Effector memory CD4-positive, alpha-beta T cell (primary cell): ENCODE measurements at places on chromosomes 13 and 19.

DNA sequence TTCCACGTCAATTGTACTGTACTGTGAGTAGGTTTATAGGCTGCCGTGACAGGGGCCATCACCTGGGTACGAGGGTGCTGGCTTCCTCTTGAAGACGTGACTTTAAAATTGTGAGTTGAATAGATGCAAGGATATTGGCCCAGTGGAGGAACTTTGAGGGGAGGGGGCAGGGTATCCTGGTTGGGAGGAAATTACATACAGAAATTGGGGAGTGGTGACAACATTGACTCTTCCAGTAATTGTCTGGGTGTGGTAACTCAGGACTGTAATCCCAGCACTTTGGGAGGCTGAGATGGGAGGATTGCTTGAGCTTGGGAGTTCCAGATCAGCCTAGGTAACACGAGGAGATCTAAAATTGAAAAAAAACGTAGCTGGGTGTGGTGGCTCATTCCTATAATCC, 30.4 kb downstream of the DPRX start:
- no peak for DNase-seq

DNA sequence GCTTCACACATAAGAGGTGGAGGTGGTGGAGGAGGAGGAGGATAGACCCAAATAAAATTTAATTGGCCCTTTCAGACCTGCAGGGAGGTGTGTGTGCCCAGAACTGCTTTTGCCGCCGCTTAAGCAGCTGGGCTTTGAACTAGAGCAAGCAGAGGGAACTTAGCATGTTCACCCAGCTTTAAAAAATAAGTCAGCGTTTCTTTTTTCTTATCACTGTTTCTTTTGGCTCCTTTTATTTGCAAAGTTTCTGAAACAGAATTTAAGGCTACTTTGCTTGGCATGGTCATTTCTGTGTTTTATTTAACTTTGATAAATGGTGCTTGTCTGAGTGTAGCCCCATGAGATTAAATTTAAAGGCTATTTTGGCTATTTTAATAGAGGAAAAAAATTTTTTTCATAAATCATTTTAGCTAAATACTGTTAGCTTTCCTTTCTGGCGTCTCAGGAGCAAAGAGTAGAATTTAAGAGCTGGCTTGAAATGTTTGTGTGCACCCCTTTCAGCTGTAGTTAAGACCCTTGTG, 43.3 kb upstream of the RNF113B start:
- DNase-seq: no peak

- no peak for DNase-seq
Measured at GRCh38 chr19:55986487-55986886, at the start of gene NLRP5. NLRP5 (plus strand) TSS chr19:55986775.

DNA sequence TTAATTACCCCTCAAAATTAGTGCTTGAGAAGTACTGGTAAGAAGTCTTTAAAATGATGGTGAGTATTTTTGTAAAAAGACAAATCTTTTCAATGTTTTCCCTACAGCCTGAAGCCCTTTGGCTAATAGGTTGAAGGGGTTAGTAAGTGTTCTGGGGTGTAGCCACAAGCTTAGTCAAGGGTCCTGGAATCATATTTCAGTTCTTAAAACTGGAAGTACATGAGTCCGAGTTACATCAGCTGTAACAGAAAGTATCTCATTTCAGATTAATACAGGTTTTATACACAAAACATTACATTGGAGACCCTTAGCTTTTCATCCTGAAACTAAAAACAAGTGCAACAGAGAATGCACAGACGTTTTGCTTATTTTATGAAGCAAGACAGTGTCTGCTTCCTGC, 52.7 kb upstream of the TEX29 start:
- no peak for DNase-seq

DNA sequence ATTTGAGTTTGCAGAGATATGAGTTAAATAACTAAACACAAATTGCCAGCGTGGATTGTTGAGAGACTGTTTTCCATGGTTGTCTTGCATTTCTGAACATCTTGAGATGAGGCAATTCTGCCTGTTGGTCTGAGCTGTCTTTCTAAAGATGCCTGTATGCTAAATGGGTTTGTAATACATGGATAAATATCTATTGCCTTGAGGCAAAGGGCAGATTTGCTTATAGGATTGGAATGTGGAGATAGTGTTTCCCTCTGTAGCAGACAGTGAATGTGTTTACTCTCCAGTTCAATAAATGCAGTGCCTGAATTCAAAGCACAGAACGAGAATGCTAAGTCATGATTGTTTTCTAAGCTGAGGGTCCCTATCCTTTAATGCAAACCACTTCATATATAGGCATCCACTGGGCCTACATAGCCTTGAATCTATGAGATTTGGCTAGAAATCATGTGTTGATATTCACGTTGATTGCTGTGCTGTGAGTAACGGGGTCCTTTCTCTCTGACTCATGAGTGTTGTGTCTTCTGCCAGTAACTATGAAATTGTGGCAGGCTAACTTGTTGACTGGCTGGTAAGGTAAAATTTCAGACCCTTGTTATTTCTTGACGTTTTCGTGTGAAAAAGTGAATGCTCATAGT, 2554.8 kb downstream of the PCDH9 start:
- no peak for DNase-seq

- DNase-seq: no peak
Measured at GRCh38 chr13:43697323-43697722, 89.4 kb downstream of the ENOX1 start.

- DNase-seq: no peak
Measured at GRCh38 chr13:47407808-47408207, 511.0 kb upstream of the HTR2A start.

DNA sequence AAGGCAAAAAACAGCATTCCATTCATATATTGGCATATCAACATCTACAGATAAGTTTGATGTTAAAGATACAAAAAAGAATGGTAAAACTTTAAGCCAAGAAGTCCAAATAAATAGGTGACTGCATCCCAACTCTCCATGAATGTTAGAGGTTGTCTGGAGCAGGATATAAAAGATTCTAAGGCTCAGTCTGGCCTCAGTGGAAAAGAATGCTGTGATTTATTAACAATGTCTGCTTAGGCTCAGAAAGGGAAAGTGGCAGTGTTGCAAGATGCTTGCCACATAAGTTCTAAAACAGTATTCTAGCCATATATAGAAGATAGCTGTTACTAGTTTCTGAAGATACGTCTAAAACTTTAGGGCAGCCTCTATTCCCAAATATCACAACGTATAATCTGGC, 179.8 kb upstream of the NBEA start:
- DNase-seq: no peak

DNA sequence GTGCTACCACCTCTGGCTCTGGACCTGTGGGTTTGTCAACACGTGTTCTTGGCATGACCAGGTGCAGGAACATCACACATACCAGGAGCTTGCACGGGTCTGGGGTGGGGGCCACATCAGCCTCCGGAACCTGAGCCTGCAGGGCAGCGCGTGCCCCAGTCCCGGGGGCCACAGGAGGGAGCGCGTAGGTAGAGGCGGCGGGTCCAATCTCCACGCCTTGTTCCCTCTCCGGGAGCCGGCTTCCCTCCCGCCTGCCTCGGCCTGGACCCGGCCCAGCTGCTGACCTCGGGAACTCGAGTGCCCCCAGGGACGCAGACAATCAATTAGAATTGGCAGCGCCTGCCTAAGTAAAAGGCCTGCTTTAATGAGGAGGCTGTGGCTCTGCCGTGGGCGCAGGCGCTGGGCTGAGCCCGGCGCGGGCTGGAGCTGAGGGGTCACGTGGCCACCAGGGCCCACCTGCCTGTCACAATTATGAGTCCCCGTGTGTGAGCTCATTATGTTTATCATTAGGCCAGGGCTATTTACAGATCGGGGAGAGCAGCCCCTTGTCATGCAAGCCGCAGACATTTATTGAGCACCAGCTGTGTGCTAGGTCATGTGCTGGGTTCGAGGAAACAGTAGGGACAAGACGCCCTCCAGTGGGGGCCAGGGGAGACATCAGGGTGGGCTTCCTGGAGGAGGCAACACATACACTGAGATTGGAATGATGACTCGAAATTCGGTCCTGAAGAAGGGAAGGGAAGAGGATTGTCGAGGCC, 32.2 kb upstream of the TNFAIP8L1 start:
- no peak for DNase-seq

DNA sequence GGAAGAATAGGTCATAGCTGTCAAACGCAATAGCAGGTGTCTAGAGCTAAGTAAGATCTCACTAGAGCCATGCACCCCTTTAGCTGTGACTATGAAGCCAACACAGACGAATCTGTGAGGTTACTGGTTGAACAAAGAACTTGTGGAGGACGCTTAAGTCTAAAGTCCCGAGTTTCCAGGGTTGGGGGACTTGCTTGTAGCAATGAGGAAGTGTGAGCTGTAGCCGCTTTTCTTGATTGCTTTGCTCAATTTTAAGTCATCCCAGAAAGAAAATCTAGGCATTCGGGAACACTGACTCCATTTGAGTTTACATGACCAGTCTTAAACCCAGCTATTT, 1.6 kb downstream of the GPC5 start:
- DNase-seq: no peak

DNA sequence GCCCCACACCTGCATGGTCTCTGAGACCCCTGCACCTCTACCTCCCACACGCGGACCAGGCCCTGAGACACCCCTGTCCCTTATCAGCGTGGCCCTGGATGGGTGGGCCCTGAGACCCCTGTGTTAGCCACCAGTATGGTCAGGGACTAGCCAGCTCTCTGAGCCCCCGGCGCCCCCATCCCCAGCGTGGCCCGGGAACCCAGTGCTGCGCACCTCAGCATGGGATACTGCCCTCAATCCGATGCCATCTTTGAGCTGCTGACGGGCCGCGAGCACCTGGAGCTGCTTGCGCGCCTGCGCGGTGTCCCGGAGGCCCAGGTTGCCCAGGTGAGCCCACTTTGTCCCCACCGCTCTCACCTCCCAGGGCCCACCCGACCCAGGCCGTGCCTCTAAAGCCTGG, 5.0 kb upstream of the ARHGAP45 start:
- no peak for DNase-seq

DNA sequence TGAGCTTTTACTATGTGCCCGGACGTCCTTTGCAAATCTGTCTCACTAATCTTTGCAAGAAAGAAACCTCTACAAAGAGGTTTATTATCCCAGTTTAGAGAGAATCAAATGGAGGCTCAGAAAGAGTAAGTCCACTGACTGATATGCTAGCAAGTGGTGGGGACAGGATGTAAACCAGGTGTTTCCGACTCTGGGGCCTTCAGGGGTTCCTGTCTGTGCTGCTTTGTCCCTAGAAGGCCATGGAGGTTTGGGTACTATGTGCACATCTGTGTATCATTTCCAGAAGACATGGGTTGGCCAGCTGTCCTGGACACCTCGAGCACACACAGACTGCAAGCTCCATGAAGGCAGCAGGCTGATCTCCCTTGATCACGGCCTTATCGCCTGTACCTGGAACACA, 1.2 kb upstream of the KPTN start:
- DNase-seq: no peak

DNA sequence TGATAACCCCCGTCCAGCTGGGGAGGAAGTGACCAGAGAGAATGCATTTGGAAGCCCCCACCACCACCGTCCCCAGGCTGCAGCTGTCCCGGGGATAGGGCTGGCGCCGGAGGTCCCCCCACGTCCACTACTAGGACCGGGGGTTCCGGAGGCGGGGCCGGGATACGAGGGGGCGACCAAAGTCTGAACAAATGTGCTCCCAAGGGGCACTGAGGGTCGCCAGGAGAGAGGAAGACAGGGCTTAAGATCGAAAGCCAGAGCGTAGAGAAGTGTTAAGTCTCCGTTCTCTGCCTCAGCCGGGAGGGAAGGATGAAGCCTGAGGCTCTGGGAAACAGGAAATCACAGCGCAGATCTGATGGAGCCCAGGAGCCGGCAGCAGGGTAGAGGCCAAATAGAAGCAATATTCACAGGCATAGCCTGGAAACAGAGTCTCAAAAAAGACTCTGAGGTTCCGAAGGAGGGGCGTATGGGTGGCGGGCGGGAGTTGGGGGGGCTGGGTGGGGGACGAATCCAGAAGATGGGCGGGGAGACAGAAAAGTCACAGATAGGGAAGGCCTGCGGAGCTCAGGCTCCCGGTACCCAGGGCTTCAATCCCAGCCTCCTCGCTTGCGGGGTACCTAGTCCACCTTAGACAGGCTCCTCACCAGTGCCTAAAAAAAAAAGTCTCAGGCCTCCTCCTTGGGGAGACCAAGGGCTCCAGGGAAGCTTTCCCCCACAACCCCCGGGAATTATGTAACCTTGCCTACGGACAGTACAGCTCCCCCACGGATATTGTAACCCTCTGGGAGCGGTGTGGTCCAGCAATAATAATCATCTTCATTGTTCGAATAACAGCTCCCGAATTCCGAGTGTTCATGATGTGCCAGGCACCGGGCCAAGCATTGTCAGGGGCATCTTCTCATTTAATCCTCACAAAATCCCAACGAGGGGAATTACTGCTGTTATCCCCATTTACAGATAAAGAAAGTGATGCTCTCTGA, 1.1 kb upstream of the ERF start:
- DNase-seq: no peak

DNA sequence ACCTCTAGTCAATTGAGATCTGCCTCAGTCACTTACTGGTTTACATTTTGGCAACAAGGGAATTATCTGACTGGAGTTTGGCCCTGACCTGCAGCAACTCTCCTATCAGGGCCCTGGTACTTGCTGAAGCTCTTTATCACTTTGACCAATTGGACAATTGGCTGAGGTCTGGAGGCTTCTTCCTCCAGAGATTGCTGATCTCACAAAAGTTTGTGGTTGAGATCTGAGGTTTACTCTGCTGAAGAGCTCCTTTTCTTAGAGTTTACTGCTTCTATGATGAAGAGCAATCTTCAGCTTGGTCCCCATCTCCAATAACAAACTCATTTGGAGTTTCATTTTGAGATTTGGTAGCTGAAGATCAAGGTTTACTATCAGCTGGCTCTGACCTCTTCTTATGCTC, 276.9 kb upstream of the SGCG start:
- DNase-seq: no peak

DNA sequence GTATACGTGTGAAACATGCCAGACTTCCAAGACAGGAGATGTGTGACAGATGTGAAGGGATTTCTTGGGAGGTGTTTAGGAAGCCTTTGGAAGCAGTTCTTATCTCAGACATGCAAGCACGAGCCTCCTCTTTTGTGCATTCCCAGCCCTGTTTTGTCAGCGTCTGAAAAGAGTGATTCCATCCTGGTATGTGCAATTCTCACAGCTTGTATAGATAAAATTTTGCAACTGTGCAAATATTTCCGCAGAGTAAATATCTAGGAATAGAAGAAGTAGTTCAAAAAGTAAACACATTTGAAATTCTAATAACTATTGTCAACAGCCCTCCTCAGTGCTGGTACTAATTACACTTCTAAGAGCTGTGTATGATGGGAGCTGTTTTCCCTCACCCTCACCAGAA, 72.3 kb upstream of the C1QTNF9B start:
- no peak for DNase-seq

DNA sequence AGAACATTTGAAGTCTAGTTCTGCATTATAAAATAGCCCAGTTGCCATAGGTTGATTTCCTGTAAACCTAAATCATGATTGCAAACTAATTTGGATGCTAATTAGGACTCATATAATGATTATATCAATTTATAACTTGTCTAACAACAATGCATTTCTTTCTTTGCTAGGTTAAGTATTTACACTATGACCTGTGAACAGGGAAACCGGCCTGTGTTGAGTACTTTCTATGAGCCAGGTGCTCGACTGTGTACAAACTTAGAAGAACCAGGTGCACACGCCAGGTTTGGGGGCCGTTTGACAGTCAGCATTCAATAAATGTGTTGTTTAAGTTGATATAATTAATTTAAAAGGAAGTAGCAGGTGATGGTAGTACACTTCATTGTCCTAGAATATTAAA, 203.1 kb downstream of the TM9SF2 start:
- no peak for DNase-seq
